ENCODE measurements at places on chromosomes 16 and 17.

GRCh38 chr16:84741340-84741830 is 41.6 kb downstream of the USP10 start:
- DNase-seq: peak; percentile 18

- DNase-seq: no peak
These were observed 30.6 kb upstream of the ENDOV start for GRCh38 chr17:80384078-80384960.

GRCh38 chr17:4155980-4156620 is 13.1 kb downstream of the CYB5D2 start:
- DNase-seq: no peak

- no peak for DNase-seq
These were observed 52.3 kb downstream of the RPTOR start for GRCh38 chr17:80596760-80597608.

- no peak for DNase-seq
These were observed 832 bp upstream of the SRRM2 start for GRCh38 chr16:2751577-2752034.

GRCh38 chr17:50125420-50125997 is 4.5 kb downstream of the SAMD14 start:
- no peak for DNase-seq

DNA sequence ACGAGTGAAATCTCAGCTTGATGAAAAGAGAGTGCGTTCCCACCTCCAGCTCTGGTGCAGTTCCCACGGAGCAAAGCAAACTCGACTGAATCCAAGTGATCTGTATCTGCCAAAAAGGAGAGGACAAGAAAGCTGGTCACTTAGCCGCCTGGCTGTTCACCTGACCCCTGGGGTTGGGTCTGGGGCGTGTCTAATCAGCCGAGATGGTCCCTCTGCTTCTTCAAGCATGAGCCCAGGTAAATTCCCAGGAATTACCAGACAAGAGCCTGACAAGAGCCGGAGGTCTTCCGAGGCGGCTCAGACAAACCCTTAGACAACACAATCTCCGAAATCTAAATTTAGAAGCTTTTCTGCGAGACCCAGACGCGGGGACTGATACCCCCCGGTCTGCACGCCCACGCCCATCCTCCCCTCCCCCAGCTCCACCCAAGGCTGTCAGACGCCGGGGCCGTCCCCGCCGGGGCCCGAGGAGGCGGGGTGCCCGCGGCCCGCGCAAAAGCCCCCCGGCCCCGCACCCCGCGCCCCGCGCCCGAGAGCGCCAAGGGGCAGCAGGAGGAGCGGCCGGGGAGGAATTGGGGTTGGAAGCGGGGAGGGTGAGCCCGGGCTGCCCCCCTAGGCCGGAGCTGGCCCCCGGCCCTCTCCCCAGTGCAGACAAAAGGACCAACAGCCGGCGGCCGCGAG is 674 bp downstream of the ZNF821 start:
- DNase-seq: peak; percentile 62

DNA sequence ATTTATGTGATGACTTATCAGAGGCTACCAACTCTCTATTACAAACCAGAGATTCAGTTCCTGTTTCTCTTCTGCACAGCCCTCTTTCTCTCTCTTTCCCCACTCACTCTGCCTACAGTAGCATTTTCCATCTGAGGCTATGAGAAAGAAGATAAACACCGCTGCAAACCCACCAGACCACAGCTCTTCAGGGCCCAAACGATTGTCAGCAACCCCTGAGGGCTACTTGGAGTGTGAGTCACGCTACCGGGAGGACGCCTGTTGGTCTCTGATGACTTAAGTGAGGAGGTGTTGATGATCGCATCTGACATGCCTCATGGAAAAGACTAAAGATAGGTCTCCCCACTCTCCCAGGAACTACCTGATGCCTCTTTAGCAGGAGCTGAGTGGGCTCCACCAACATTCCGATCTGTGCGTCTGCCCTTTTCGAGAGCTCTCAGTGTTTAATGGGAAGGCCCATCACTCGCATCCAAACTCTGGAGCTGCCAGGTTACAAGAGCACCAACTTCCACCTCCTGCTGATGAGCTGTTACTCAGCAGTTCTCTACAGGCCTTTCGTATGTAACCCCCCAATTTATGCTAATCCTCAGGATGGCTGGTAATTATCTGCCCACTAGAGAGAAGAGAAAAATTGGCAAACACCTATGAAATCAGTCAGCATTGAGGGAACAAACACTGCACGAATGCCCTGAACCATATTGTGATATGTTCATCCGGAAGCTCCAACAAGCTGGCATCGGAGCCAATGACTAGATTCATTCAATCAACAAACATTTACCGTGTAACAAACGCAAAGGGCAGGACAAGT is 9.2 kb downstream of the GRIN2A start:
- no peak for DNase-seq

DNA sequence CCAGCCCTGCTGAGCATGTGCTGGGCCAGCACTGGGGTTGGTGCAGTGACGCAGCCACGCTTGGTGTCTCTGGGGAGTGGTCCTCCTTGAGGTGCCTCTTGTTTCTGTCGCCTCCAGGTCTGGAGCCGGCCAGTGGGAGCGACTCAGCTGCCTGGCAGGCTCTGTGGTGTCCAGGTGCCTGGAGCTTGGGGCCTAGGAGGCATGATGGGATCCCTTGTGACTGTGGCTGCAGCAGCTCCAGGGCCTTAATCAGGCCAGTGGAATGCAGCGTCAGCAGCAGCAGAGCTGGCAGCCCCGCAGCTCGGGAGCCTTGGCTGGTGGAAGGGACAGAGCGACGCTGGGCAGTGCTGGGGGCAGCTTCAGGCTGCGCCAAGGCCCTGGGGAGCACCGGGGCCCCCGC is 74.7 kb upstream of the CIBAR2 start:
- DNase-seq: no peak

- DNase-seq: no peak
These were observed 1.3 kb downstream of the MYL11 start for GRCh38 chr16:30375864-30376263.
